Activated T-cell treated with anti-CD3 and anti-CD28 coated beads, Interleukin-2, amount 50 U/mL, for 1 hour (primary cell): ENCODE measurements at places on chromosomes 4 and X.

DNA sequence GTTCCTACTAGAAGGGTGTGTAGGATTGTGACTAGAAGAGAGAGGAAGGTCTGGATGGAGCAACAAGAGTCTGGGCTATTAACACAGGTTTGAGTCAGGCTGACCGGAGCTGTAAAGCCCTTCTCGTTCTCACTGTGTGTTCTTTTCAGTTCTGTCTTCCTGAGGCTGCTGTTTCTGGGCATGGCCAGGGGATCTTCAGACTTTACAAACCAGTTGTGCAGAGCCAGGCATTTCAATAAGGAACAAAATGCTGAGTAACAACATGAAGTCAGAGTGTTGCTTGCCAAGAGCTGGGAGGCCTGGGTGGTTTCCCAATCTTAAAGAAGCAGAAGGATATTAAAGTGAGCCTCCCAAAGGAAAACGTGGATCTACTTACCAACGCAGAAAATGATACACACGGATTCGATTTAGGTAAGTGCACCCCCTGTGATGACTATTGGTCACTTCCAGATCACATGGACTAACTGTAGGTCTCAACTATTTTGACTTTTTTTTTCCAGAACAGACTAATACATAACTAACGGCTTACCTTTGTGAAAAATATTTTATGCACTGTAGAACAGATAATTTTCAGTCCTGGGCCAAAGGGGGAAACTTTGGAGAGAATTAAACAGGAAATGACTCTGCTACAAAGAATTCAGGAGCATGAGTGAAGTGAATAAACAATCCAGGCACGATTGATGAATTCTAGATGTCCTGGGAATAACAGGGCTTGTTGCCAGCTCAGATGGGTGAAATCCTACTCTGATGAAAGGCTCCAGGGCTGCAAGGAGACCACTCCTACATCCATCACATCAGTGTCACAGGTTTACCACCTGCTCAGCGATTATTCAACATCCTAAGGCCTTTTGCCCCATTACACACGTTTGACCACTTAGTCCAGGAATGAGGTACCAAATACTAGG, 94.5 kb downstream of the ANXA3 start:
- no peak for DNase-seq

DNA sequence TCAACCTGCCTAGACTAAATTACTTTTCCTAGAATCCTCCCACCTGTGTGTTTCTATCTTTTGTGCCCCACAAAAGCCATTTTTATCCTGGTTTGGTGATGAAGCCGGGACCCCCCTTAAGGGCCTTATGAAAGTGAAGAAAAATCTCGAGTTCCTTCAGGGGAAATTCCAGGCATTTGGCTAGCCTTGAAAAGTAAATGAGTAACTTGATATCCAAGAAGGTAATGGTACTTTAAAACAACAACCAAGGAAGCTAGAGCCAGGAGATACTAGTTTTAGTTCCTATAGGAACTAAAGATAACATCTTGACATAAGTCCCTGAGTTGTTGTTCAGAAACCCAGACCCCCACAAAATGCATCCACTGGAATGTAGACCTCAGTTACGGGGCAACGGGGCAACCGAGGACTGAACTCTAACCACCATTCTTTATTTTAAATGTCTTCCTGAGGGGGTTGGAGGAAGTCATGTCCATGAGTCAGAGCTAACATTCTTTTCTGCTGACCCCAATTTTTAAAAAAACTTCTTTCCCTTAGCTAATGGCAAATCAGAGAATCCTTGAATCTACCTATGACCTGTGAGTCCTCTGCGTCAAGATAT, 73.9 kb downstream of the VCX3A start:
- no peak for DNase-seq

GRCh38 chr4:168713253-168713652, 216.4 kb downstream of the PALLD start:
- no peak for DNase-seq

DNA sequence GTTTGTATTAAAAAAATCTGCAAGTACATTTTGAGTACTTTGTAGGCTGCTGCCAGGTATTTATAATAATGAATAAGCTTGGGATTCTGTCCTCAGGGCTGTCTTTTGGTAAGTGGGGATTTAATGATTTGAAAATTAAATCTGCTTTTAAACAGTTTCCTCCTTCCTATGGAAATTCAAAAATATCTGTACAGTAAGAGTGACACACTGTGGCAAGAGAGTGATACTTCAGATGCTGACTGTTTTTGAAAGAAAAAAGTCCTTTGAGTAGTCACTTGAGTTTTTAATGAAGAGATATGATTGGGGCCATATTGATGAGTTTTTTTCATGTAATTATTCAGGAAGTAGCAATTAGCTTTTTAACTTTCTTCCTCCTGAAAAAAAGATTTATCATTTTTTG, 49.2 kb downstream of the SMARCAD1 start:
- DNase-seq: no peak

GRCh38 chrX:153573984-153574383, 25.0 kb downstream of the CCNQ start:
- DNase-seq: no peak

DNA sequence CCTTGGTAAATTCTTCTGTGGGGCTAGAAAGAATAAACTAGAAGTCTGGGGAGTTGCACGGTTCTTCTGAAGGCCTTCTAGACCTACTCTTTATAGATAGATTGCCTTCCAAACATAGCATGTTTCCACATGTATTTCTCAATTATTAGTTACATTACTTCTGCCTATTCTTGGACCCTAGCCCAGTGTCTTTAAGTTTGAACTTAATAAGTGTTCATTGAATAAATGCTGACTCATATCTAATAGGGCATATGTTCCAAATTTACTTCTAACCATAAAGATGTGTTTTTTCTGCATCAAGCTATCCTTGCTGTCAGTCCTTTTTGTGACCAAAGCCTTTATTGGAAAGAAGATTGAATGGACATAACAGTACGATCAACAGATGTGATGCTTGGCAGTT, 503.6 kb upstream of the ZFP42 start:
- DNase-seq: no peak

DNA sequence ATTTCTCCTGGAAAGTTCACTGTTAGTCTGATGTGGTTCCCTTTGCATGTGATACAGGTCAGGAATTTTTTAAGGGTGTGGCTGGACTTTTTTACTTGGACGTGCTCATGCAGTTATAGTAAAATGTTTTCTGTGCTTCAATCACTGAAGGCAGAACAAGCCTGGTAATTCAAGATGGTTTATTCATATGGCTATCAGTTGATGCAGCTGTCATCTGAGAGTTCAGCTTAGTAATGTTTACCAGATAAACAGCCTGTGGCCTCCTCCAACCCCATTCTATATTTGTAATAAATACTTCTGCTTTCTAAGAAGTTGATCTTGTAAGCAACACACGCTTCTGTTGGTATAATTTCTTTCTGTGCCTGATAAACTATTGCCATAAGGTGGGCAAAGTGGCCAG, 2105.9 kb downstream of the ARAP2 start:
- DNase-seq: no peak

DNA sequence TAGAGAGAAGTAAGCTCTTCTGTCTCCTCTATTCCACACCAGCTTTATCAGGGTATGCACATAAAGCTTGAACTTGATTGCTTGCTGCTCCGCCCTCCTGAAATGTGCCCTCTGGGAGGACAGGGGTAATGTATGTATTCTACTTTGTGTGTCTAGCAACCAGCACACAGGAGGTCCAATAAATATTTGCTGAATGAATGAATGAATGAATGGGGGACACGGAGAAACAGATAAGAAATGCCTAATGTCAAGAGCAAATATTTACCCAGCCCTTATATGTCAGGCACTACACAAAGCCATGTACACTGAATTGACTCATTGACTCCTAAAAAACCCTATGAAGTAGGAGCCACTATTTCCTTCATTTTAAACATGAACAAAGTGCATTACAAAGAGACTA, 2.3 kb upstream of the MSL3 start:
- DNase-seq: no peak

- no peak for DNase-seq
These were observed 8.6 kb downstream of the SHOX start for GRCh38 chrX:639151-639550.

DNA sequence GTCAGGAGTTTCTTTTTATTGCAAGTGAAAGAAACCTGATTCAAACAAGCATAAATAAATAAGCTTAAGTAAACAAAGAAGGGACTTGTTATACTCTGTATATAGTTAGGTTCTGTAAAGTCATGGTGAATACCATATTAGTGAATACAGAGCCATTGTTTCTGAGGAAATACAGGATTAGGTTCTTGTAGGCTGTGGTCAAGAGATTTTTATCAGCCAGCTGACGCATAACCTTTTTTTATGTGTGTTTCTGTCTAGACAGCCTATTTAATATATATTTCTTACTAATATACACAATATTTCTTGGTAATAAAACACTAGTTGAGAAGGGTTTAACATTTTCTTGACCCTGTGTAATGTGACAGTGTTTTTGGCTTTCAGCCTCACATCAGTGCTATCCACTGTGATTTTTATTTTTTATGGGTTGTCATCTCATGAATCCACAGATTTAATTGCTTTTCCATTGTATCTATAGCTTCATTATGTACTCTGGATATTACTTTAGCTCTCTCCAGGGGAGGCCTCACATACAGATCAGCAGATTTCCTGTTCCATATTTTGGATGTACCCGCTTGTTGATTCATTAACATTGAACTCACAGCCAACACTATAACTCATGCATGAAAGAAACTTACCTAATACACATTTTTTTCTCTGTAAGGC, 8.0 kb downstream of the HERC3 start:
- DNase-seq: no peak

DNA sequence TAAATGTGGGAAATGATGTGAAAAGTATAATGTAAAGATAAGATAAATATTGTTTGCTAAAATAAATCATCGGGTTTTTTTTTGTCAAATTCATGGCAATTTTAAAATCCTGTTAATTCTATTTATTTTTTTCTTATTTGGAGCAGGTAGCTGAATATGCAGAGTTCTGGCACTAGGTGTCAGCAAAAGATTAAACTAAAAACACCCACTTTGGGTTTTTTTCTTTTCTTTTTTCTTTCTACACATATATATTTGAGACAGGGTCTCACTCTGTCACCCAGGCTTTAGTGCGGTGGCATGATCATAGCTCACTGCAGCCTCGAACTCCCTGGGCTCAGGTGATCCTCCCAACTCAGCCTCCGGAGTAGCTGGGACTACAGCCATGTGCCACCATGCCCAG, 6.9 kb upstream of the RAP2C start:
- no peak for DNase-seq

DNA sequence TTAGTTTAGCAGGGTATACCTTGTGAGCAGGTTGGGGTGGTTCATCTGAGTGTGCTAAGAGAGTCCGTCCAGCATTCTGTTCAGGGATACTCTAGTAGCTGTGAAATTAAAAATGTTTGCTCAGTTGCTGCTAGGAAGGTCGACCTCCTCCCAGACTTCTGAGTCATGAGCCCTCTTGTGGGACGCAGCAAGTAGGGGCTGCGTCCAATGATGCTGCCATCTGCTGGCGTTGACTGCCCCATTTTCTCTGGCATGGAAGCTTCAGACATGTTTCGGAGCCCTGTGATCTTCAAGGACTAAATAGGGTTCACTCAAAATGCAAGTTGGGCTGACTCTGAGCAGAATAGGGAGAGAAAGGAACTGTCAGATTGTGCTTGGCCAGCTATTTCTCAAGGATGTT, 201.0 kb upstream of the ARSJ start:
- DNase-seq: peak; percentile 42
